ENCODE measurements at places on chromosomes 4 and X. TPM values are rescaled to one million over a fixed set of nuclear protein-coding genes. Genes with fewer than 3 reads are reported as not detected.

GRCh38 chr4:105145903-105146275, 787 bp upstream of the TET2 start:
- peak; percentile 50 for DNase-seq

Gene ASMT
- polyA plus RNA-seq = not detected

Gene EDNRA
- not detected for polyA plus RNA-seq

- DNase-seq = no peak
These were observed 51.9 kb downstream of the NAA11 start for GRCh38 chr4:79273915-79274314.

Data from naive B cell (primary cell).